ENCODE measurements at places on chromosomes 6 and 20.
A peak's percentile ranks its signal among the peaks of the same experiment; 100 is the strongest.

GRCh38 chr6:169623975-169624374 is 77.9 kb downstream of the WDR27 start:
- DNase-seq: no peak

DNA sequence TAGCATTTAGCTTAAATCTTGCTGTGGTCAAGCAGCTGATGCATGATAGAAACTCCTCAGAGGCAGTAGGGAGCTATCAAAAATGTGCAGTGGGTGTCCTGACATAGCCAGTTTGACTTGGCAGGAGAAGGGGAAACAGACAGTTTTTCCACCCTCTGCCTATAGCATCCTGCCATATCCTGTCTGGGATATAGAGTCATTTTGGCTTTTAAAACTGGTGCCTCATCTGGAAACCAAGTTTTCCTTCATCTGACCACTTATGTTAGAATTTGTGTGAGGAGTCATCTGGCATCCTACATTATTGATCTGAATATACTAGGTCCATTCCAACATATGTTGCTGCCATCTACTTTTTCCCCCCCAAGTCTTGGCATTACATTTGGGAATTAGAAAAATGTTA is 284.1 kb downstream of the CD109 start:
- no peak for DNase-seq

- no peak for DNase-seq
Measured at GRCh38 chr20:57265336-57265996, 975 bp downstream of the BMP7 start.

DNA sequence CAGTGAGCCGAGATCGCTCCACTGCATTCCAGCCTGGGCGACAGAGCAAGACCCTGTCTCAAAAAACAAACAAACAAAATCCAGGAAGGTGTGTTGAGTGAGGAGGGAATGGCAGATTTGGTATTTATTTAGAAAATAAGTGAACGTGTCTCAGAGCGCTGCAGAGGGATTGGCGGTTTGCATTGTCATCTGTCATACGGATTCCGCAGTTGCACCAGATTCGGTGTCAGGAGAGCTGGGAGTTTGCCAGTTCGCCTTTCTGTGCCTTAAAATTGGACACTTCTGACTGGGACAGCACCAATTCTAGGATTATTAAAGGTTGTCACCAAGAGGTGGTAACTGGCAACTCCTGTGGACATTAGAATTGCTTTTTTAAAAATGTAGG is 912 bp downstream of the SNRNP48 start:
- DNase-seq: peak; percentile 17

DNA sequence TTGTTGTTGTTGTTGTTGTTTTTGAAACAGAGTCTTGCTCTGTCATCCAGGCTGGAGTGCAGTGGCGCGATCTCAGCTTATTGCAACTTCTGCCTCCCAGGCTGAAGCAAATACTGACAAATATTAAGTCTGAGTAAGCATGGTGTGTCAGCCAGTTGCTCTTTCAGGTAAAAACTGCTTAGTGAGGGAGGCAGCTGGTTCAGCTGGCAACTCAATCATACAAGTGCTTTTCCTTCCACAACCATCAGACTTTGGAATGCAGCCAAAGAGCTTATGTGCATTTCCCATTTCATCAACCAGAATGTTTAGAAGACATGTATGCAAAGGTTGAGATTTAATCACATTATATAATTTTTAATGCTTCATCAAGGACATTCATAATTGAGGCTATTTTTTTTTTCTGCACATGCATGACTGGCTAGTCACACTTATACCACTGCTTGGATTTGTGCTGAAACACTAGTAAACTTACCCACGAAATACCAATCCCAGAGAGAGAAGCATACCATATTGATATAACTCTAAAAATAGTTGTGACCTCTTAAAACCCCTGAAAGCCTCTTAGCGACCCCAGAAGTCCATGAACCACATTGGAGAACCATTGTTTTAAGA is 56.0 kb downstream of the CLIC5 start:
- DNase-seq: peak; percentile 53

DNA sequence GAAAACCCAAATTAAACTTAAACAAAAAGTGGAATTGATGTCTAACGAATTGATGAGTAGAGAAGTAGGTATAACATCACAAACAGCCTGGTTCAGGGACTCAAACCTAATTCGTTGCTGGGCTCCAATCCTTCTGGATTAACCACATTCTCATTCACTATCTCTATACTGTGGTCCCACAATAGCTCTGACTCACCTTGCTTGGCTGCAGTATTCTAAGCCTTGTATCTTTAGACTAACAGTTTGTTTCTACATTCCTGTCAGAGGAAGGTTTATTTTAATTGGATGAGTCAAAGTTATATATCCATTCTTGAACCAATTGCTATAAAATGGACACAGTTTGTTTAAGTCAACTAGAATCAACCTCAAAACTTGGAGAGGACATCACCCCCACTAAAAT is 530.5 kb upstream of the PTCHD4 start:
- DNase-seq: peak; percentile 16

DNA sequence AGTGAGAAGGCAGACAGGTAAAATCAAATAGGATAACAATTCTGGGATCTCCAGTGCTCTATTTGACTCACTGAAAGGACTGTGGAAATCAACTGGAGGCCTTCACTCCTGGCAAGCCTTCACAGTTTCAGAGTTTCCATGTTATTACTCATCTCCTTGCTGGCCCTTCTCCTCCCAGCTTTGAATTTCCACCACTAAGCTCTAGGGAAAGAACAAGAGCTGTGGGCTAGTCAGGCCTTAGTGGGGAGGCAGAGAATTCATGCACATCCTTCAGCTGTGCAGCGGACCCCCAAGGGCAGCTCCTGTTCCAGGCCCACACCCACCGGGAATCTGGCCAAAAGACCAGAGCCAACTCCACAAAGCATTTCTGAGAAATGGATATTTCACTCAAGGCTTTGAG is 26.0 kb downstream of the MYLIP start:
- DNase-seq: peak; percentile 81

GRCh38 chr6:15421945-15422733 is 176.3 kb downstream of the JARID2 start:
- no peak for DNase-seq

DNA sequence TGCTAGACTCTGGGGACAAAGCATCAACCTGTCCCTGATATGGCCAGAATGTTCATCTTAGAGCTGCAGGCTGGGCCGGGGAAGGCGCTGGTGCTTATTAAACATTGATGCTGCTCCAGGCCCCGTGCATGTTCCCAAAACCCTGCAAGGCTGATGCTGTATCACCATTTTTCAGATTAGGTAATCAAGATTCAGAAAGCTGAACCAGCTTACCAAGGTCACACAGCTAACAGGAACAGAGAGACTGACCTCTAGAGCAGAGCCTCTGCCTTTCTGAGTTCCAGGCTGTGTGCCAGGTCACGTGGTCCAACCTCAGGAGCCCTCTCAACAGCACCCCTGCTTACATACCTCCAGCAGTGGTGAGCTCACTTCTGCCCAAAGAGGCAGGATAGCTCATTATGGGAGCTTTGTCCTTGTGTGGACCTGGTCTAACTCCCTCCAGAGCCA is 16.1 kb upstream of the VSTM2L start:
- DNase-seq: peak; percentile 45

DNA sequence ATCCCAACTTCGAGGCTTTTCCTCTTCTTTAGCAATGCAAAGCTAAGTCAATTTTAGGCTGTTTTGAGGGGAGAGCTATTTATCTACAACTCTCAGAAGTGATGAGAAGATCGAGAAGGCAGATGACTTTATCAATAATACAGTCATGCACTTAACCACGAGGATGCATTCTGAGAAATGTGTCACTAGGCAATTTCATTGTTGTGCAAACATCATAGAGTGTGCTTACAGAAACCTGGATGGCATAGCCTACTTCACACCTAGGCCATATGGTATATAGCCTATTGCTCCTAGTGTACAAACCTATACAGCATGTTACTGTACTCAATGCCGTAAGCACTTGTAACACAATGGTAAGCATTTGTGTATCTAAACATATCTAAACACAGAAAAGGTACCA is 66.6 kb downstream of the PRND start:
- DNase-seq: no peak

GRCh38 chr6:151477726-151478125 is 16.1 kb upstream of the CCDC170 start:
- no peak for DNase-seq

DNA sequence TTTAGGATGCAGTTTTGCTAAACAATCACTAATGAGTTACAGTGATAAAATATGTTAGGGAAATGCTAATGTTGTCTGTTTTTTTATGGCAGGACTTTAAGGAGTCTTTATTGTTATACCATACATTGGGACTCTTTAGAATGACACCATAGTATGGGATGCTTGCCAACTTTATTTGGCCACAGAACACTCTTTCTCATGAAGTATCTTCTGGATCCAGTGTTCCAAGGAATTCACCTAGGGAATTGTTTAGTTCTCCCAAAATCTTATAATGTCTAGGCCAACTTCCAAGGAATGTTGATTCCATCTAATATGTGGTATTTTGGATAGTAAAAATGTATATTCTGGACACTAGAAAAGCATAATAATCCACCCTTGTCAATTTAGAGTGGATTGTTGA is 3.3 kb downstream of the RIN2 start:
- DNase-seq: no peak

DNA sequence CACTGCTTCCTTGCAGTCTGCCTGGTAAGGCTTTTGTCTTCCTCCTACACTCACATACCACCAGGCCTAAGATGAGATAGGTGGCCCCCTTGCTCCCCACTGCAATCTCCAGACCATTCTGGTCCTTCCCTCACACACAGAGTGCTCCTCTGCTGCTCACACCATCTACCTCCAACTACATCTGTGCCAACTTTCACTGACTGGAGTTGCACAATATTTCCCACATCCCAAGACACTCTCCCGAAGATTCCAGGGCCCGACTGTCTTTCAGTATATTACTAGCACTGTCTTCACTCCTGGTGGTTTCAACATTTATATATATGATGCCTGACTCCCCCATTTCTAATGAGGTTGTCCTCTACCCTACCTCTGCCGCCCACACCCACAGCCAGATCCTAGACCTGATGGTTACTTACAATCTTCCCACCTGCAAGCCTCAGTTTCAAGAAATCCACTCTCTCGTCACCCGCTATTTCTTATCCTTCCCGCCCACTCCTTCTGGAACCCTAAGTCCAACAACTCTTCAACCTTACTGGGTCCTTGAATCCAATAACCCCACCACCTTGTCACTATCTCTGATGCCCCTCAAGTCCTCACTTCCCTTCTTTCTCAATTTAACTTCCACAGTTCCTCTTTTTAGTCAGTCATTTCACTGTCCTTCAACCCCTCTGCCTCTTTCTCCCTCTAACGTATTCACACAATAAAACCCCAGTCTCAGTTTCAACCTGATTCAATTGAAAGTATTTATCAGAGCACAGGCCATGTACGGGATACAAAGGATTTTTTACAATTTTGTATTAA is 21.6 kb downstream of the RALGAPA2 start:
- no peak for DNase-seq

GRCh38 chr6:23483896-23484295 is 642.1 kb upstream of the NRSN1 start:
- no peak for DNase-seq

DNA sequence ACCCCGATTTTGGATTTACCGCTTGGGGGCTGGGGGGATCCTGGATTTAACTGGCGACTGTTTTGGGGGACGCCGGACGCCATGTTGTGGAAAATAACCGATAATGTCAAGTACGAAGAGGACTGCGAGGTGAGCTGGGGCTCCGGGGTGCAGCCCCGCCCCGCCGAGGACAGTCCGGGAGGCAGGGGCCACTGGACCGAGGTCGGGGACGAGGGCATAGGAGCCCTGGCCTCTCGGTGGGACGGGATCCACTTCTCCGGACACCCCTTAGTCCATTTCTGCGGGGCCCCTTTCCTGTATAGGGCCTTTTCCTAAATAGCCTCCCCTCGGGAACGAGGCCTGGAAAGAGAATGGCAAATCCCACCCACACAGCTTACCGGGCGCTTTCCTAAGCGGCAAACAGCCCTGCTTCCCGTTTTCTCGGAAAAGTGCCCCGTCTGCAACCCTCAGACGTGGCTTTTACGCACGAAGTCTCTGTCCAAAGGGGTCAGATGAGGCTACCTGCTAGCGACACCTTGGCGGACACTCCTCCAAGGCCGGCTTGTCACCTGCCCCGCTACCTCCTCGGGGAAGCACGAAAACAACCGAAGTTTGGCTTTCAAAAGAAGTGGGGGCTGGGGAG is 469 bp downstream of the TFAP2C start:
- peak; percentile 22 for DNase-seq

GRCh38 chr6:47634210-47635047 is 64.0 kb upstream of the ADGRF4 start:
- DNase-seq: no peak

- no peak for DNase-seq
Measured at GRCh38 chr20:19706463-19706862, 51.6 kb upstream of the RIN2 start.

DNA sequence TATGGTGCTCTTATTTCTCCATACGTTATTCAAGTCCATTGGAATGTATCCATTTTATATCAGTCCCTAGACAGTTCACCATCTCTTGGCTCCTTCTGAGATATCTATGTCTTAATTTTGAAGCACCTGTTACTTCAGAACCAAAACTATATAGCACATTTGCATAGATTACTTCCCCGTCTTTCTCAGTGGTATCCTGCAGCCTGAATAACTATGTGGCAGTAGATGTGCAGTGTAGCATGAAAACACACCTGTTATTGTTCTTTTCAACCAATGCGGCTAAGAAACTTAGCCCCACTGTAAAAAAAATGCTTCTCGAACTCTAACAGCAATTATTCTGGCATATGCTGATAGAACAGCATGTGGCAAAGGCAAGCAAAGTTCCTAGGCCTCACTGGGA is 1184.4 kb upstream of the ADGRB3 start:
- no peak for DNase-seq

DNA sequence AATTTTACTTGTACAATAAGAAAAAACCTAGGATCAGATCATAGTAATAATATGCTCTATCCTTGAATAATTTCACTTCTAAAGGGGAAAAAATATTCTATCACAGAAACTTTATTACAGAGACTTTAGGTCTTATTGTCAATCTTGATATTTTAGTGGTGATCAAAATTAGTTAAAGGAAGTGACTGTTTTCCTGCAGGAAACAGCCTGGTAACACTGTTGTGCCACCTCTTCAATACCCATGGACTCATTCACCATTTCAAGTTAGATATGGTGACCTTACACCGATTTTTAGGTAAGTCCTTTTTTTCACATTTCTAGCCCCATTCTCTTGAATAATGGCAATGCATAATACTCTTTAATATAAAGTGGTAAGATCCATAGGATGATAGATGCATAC is 99.2 kb downstream of the MTFR2 start:
- no peak for DNase-seq

DNA sequence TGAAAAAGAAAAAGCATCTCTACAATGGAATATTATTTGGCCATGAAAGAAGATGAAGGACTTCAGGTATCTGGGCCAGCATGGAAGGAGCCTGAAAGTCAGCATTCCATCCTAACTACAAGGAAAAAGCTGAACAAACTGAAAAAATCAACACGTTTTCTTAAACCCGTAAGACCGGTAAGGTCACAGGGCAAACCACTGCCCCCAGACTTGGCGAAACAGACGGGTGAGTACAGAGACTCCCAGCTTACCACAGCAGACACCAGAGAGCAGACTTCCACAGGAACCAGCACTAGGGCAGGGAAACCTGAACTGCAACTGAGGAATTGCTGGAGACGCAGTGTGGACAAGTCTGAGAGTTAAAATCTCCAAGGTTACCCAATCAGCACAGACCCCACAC is 31.4 kb downstream of the BEND3 start:
- DNase-seq: no peak
